ENCODE measurements at places on chromosomes 7 and 10. TPM values are rescaled to one million over a fixed set of nuclear protein-coding genes. Genes with fewer than 3 reads are reported as not detected.

TMEM270 gene
- total RNA-seq = not detected

PRSS37 gene
- not detected for total RNA-seq

MYH16 gene
- total RNA-seq = 0.64 TPM

CXCL12 gene
- 19.4 TPM for total RNA-seq

CALML5 gene
- total RNA-seq = not detected

PILRA gene
- total RNA-seq = not detected

CDNF gene
- 0.44 TPM for total RNA-seq

ZNF716 gene
- not detected for total RNA-seq

CCSER2 gene
- total RNA-seq = 19.1 TPM

SLC37A3 gene
- total RNA-seq = 29.1 TPM

CYP26A1 gene
- 0.60 TPM for total RNA-seq

PDE6C gene
- total RNA-seq = not detected

EPC1 gene
- 12.1 TPM for total RNA-seq

HMX3 gene
- not detected for total RNA-seq

EZH2 gene
- total RNA-seq = 8.1 TPM

IDI2 gene
- not detected for total RNA-seq

SLC26A4 gene
- 1.3 TPM for total RNA-seq

GALNT17 gene
- total RNA-seq = not detected
